ENCODE measurements at places on chromosomes 4 and X.
A peak's percentile ranks its signal among the peaks of the same experiment; 100 is the strongest.

DNA sequence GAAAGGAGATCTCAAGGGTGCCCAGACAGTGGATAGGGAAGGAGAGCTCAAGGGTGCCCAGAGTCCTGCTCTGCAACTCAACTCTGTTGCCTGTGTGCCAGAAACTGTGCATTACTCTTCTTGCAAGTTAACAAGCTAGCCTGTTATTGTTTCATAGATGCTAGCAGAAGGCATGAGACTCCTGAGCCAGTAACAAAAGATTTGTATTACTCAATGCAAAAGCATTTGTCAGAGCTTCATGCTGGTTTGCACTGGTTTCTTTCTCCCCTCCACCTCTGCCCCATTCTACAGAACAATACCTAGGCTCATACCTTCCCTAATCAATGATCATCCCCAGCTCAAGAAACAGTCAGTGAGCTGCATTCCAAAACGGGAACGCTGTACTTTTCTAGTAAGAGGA is 124.5 kb upstream of the NEIL3 start:
- no peak for DNase-seq

DNA sequence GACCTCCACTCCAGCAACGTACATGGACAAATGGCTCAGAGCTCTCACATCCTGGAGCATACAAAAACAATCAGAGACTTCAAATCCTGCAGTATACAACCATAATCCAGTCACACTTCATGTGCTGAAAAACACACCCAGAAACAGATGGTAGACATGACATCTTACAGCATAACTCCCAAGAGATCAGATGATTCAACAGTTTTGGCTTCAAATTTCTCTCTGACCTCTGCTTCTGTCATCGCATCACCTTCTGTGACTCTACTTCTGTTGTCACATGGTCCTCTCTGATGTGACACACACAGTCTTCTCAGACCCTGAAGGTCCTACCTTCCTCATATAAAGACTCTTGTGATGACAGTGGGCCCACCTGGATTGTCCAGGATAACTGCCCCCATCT is 18.5 kb downstream of the SUV39H1 start:
- DNase-seq = no peak

DNA sequence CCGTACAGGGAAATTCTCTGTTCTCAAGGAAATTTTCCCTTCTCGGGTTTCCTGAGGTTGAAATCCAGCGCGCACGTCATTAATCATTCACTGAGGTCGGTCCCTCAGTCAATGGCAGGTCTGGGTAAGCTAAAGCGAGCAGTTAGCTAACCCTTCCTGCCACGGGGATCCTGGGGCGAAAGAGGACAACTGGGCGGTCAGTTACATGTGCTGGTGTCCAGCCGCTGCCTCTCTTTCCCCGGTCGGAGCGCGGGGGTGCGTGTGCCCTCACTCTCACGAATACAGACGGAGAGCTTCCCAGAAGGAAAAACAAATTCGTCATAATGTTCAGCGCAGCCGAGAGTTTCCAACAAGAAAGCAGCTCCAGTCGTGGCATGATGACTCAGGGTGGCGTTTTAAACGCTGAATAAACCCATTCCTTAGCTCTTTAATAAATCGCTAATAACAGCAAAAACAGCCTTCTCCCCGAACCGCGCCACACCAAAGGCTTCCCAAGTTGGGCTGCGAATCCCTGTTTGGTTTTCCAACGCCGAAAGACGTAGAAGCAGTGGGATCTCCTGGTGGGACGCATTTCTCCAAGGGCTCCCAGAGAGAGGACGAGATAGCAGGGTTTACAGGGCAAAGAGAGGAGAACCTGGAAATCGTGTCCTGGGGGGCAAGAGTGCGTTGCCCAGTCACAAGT is 752 bp upstream of the FGF5 start:
- peak; percentile 58 for DNase-seq

DNA sequence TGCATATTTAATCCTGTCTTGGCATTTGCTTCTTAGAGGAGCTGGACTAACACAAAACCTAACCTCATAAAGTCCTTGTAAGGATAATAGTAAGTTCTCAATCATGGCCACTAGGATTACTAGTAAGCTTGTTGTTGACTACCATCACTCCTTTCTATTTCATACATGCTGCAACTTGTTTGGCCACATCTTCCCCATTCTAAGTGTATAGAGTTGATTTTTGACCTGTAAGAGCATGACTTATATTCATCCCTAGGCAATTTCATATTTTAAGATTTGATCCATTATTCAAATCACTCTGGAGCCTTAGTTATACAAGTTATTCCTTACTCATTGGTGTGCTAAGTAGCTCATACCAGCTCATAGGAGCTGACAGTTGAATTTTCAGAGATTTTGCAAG is 109.4 kb downstream of the EFHC2 start:
- DNase-seq = no peak

GRCh38 chrX:65871671-65872311 is 168.1 kb downstream of the VSIG4 start:
- DNase-seq = peak; percentile 90

GRCh38 chrX:46863072-46863471 is 26.2 kb downstream of the RP2 start:
- DNase-seq = no peak

DNA sequence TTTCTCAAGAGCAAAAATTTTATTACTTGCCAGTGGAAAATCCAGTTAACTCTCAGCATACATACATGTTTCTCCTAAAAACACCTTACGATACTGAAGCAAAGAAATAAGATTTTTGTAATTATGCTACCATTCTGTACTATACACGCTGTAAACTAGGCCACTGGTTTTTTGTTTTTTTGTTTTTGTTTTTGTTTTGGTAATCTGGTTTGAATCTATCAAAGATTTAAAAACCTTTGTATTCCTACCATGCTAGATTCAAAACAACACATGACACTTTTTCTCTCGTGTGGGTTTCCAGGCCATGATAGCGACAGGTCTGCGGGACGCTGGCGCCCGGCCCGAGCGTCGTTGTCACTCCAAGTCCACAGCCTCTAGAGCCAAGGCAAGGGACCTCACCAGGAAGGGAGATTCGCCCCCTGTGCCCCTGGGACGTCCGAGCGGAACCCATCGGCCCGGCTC is 723 bp downstream of the TMEM192 start:
- no peak for DNase-seq

GRCh38 chr4:142567199-142567598 is 278.9 kb downstream of the INPP4B start:
- DNase-seq = peak; percentile 63

- DNase-seq = no peak
Measured at GRCh38 chrX:34578237-34578636, 78.8 kb downstream of the TMEM47 start.

- no peak for DNase-seq
Measured at GRCh38 chr4:10129196-10130177, 12.9 kb upstream of the WDR1 start.

DNA sequence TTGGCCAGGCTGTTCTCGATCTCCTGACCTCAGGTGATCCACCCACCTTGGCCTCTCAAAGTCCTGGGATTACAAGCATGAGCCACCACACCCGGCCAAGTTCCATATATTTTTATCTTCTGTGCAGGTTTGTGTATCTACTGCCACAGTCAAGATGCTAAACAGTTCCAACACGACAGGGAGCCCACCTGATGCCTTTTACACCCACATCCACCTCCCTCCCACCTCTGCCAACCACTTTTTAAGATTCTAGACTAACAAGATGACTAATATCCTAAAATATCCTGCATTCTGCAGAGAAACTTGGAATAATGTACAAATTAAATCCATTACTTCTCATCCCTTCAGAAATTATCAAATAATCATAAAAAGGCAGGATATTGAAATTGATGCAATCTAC is 19.3 kb upstream of the RPL34 start:
- DNase-seq = no peak

DNA sequence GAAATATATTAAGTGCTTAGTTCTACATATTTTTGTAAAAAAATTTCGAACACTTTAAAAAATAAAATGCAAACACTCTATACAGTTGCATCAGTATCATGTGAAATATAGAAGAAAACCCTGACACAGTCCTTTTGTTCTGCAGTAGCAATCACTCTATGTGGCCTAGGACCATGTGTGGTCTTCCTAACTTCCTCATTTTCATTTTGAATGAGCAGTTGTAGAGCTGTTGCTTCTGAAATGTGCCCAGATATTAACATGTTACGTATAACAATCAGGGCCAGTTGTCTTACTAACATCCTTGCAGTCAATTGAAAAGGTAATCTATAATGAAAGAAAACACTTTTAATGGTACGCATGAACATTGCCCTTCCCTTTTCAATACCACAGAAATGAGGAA is 107.9 kb downstream of the ZNF827 start:
- no peak for DNase-seq

- DNase-seq = no peak
Measured at GRCh38 chr4:92387459-92388069, 83.8 kb downstream of the GRID2 start.
